Stimulated activated CD4-positive, alpha-beta T cell treated with anti-CD3 and anti-CD28 coated beads, Interleukin-15, amount 100 ng/mL, for 48 hours (primary cell): ENCODE measurements at places on chromosomes 11 and 22.

- peak; percentile 11 for DNase-seq
These were observed 88.6 kb downstream of the SNX19 start for GRCh38 chr11:130827451-130828377.

DNA sequence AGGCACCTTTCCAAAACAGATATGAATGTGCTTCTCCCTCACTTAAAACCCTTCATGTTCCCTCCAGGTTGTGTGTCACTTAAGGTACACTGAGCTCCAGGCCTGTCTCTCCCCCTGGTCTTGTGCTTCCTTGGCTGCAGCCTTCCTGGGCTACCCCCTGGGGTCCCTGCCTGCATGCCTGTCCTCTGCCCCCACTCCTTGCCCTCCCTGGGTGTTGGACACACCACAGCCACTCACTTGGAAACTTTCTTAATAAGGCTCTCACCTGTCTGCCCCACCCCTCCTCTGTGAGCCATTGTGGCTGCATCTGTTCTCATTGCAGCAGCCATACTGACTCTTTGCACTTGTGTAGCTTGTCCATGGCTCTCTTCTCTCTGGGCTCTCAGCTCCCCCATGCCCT lies 60.6 kb downstream of the CABIN1 start:
- no peak for DNase-seq

- DNase-seq, result no peak
These were observed 647 bp downstream of the SWAP70 start for GRCh38 chr11:9664276-9665171.

GRCh38 chr11:63619967-63620366 lies 5.7 kb upstream of the PLAAT3 start:
- no peak for DNase-seq

GRCh38 chr11:99333621-99334020 lies 312.9 kb downstream of the CNTN5 start:
- DNase-seq, result no peak

GRCh38 chr11:62844154-62844553 lies 4.8 kb upstream of the WDR74 start:
- no peak for DNase-seq

- DNase-seq, result no peak
These were observed 31.3 kb downstream of the SERPINH1 start for GRCh38 chr11:75593286-75593915.

DNA sequence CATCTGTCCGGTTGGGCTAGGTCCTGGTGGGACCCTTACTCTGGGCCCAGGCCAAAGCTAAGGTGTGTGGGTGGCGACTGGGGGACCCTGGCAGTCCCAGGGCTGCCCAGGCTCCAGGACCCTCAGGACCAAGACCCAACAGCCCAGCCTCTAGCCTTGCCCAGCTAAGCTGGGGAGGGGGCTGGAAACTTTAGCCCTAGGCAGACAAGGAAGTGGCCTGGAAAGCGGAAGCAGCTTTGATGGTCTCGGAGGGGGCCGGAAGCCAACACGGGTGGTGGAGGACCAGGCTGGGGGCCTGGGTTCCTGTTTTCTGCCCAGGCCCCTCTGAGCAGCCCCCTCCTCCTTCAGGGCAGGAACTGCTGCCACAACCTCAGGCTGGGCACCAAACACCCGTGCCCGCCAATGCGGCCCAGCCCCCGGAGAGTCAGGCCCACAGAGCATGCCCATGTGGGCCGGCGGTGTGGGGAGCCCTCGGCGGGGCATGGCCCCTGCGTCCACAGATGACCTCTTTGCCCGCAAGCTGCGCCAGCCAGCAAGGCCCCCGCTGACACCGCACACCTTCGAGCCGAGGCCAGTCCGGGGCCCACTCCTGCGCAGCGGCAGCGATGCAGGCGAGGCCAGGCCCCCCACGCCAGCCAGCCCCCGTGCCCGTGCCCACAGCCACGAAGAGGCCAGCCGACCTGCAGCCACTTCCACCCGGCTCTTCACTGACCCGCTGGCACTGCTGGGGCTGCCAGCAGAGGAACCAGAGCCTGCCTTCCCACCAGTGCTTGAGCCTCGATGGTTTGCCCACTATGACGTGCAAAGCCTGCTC lies 2.8 kb downstream of the SIPA1 start:
- DNase-seq, result no peak

DNA sequence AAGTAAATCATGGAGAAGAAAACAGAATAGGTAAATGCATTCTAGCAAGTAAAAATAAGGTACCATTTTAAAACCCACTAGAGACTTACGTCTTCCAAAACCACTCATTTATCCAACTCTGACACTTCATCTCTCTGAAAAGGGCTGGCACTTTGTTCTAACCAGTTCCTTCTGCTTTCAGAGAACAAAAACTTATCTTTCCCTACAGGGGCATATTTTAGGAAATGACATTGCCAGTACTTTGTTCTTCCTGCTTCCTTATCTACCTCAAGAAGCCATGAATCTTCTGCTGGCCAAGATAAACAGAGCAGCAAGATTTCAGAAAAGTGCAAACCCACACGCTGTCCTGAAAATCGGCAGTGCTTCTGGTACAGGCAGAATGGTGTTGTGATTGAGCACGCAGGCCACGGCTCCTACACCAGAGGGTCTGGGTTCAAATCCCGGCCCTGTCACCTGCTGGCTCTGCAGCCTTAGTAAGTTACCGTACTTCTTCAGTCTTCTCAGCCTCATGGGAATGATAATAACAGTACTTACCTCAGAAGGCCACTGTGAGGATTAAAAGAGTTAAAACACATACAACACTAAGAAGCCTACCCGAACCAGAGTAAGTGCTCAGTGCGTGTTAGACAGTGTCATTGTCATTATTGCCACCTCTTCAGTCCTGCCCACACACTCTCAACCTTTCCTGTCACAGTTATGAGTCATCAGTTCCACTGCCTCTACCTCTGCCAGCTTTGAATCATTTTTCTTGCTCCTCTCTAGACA lies 11.0 kb downstream of the MPZL3 start:
- DNase-seq, result peak; percentile 67

GRCh38 chr11:60988658-60989057 lies 17.2 kb downstream of the CD6 start:
- no peak for DNase-seq

DNA sequence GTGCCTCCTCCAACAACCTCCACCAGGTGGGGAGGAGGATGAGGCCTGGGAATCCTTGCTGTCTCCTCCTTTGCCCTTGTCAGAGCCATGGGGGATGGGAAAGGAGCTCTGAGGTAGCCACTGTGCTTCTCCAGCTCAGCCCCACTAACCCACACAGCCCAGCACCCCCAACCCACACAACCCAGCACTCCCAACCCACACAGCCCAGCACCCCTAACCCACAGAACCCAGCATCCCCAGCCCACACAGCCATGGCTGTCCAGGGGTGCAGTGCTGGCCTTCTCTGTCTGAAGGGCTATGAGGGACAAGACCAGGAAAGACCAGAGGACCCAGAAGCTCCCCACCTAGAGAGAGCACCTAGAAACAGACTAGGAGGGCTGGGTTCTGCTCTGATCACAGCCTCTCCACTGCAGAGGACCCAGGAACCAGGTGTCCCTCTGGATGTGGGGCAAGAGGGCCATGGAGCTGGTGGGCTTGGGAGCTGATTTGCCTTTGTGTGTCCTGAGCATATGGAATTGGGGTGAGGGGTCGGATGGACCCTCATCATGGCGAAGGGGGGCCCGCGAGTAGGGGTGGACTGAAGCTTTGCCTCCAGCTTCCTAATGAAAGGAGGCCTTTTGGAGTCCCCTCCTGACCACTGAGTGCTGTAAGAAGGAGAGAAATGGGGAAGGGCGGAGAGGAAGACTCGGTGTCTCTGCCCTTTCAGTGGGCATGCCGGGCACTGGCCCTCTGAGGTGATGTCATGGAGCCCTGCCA lies 117.6 kb upstream of the THY1 start:
- DNase-seq, result no peak

DNA sequence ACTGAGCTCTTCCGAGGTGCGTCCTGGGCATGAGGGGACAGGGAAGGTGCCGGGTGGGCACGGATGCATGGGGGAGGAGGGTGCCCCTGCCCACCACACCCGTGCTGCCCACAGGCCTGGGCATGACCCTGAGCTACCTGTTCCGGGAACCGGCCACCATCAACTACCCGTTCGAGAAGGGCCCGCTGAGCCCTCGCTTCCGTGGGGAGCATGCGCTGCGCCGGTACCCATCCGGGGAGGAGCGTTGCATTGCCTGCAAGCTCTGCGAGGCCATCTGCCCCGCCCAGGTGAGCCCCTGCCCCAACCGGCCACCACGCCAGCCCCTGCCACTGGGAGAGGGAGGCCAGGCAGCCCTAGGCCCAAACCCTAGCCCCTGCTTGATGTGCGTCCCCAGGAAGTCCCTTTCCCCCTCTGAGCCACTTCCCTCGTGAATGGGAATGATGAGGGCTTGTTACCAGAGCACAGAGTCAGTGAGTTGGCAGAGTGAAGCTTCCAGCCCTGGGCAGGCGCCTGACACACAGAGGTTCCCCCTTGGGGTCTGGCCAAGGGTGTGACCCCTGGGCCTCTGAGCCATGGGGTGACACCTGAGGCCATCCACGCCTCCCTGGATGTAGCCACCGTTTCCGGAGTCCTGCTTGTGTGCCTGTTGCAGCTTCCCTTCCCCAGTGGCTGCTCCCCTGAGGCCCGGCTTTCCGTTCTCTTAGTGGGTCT lies 2.7 kb downstream of the NDUFS8 start:
- no peak for DNase-seq

- DNase-seq, result no peak
These were observed 169.9 kb downstream of the CTTN start for GRCh38 chr11:70568035-70568813.

- no peak for DNase-seq
These were observed 99.7 kb upstream of the VPREB1 start for GRCh38 chr22:22144858-22145257.

- DNase-seq, result no peak
These were observed 35.8 kb upstream of the RIC3 start for GRCh38 chr11:8204596-8204995.

GRCh38 chr22:30381264-30381663 lies 5.9 kb downstream of the RNF215 start:
- DNase-seq, result no peak

DNA sequence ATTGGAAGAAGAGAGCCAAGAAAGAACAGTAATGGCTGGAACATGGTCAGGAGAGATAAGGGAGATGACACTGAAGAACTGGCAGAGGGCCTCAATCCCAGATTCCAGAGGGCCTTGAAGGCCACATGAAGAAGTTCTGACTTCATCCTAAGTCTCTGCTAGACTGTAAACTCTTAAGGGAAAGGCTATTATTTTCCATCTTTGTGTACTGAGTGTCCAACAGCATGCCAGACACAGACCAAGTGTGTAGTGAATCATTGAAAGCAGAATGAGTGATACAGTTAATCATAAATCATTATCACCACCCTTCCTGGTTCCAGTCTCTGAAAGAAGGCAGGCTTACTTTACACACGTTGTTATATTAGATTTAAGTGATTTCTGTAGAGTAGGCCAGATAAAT lies 185.3 kb upstream of the C11orf87 start:
- DNase-seq, result no peak

DNA sequence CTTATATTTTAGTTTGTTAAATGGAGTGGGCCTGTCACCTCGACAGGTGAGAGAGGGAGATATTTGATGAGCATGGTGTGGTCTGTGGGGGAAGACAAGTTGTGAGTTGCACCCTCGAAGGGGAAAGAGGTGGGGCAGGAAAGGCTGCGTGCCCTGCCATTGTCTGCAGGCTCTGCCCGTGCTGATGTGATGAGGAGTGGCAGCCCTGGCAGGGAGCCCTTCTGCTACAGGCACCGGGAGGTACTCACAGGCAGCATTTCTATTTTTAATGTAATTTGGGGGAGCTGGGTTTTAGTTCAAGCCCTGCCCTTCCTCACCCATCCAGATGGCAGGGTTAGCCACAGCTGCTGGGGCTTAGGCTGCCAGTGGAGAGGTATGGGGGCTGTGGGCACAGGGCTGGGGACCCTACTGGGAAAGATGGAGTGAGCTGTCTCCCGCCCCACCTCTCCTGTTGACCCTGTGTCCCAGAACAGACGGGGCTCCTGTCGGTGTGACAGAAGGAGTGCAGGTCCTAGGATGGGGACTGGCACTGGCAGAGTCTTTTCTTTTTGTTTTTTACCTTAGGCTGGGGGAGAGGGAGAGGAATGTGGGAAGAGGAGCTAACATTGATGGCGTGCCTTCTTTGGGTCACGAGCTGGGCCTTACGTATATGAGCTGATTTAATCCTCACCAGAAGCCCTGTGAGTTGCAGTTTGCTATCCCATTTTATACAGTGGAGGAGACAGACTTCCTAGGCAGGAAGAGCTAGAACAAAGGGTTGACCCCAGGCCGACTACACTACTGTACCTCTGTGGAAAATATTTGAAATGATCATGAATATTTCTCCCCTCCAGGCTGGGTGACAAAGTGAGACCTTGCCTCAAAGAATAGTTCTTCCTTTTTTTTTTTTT lies 51.6 kb downstream of the CEP164 start:
- no peak for DNase-seq

DNA sequence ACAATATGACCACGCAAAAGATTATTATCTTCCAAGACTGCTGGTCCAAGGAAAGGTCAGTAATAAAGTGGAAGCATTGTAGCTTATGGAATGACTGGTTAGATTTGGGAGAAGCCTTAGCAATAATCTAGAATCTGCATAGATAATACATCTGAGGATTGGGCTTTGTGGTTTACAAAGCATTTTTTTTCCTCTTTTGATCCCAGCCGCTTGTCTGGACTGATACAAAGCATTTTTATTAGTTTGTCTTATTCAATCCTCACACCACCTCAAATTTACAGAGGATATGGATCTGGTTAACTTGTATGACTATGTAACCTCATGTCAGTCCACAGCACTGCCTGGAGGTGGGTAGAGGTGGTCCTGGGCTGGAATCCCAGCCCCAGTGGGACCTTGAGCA lies 990 bp upstream of the THRSP start:
- DNase-seq, result no peak

DNA sequence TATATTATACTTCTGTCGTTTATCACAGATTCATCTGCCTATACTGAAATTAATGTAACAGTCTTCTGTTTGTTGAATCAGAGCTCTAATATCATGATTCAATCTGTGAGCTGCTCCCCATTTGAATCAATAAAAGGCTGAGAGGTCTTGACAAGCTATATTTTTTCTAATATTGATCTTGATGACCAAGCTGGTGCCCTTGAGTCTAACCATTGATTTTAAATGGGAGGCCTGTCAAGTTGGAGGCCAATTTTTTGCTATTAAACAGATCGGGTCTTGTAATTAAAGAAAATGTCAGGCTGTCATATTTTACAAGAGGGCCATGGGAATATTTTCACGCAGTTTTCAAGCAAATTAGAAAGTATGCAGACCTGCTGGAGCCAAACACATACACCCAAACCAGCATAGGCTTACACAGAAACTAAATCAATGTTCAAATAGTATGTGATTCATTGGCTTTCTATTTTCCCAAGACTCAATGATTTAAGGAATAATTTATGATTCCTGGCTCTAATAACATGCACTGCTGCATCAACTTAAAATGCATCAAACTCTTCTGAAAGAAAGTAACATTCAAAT lies 286.9 kb downstream of the CNTN5 start:
- DNase-seq, result no peak

GRCh38 chr11:47724041-47724729 lies 9.0 kb upstream of the AGBL2 start:
- no peak for DNase-seq

GRCh38 chr11:122342089-122342744 lies 226.2 kb upstream of the BLID start:
- DNase-seq, result no peak
